ENCODE measurements at places on chromosomes 13 and 19. TPM values are rescaled to one million over a fixed set of nuclear protein-coding genes. Genes with fewer than 3 reads are reported as not detected.

ZNF547 gene
- 1.8 TPM for total RNA-seq

- DNase-seq, result no peak
Measured at GRCh38 chr19:6108721-6109633, 1.3 kb downstream of the RFX2 start.

ZNF682 gene
- total RNA-seq, result 2.1 TPM

PSG1 gene
- not detected for total RNA-seq

- peak; percentile 3 for DNase-seq
Measured at GRCh38 chr13:75326173-75327134, 155.5 kb downstream of the TBC1D4 start.

Measured in H4 (cell line).